Inflammatory macrophage (primary cell): ENCODE measurements at places on chromosomes 2 and 18.
A peak's percentile ranks its signal among the peaks of the same experiment; 100 is the strongest.

- DNase-seq: no peak
These were observed 653.6 kb upstream of the CNTNAP5 start for GRCh38 chr2:123371535-123371934.

GRCh38 chr2:239790721-239791120, 234.4 kb downstream of the NDUFA10 start:
- peak; percentile 69 for DNase-seq

DNA sequence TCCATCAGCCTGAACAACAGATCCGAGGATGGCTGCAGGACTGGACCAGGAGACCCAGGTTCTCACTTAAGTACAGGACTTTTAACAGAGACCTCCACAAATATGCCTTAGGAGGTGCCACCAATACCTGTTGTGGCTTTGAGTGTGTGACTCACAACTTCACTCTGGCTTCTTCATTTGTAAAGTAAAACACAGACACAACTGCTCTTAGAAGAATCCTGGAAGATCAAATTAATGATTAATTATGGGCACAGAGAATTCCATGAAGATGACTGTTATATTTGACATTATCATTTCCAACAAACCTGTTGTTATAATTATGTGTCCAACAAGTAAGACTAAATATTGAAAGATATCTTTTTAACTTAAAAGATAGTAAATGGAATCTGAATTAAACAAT, 481.4 kb upstream of the KLHL29 start:
- DNase-seq: no peak

DNA sequence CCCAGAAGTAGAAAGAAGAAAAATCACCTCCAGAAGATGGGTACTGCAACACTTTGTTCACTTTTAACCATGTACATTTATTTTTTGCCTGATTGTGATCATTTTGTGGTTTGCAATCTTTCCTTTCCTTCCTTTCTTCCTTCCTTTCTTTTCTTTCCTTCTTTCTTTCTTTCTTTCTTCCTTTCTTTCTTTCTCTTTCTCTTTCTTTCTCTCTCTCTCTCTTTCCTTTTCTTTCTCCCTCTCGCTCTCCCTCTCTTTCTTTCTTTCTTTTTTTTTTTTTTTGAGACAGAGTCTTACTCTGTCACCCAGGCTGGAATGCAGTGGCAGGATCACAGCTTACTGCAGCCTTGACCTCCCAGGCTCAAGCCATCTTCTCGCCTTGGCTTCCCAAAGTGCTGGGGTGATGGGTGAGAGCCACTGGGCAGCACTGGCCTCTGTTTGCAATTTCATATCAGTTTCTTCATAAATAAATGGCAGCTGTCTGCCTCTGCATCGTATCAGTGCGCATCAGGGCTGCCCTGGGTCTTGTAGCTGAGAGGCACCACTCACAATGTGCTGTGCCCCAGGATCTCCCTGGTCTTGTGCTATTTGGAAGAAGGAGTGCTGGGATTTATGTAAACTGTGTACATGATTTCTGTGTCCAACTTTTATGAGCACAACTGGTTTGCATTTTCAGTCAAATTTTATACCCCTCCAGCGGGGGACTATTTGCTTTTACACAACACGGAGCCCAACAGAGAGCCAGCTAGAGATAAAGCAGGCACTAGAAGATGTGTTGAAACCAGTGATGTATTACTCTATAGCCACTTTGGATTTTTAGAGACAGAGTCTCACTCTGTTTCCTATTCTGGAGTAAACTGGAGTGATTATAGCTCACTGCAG, 6.9 kb upstream of the LIMS2 start:
- DNase-seq: no peak

DNA sequence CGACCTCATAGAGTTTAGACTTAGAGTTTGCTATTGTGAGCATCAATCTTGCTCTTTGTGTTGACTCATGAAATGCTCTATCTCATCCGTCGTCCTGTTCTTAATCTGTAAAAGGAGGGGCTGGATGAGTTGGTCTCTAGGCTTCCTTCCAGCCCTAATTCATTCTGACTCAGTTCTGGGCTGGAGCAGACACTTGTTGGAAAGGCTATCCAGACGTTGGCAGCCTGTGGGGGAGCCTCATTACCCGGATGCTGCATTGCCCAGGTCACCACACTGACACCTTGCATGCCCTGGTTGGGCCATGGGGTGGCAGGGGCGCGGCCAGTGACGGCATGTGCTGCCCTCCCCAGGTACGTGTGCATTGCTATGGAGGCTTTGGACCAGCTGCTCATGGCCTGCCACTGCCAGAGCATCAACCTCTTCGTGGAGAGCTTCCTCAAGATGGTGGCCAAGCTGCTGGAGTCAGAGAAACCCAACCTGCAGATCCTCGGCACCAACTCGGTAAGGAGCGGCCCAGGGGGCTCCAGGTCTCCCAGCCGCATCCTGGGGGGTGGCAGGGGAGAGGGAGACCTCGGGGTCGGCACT, 61.5 kb downstream of the EFR3B start:
- DNase-seq: no peak

- no peak for DNase-seq
These were observed 29.1 kb downstream of the DYM start for GRCh38 chr18:49431165-49431962.

- DNase-seq: no peak
These were observed 663.3 kb upstream of the ZNF804A start for GRCh38 chr2:183935005-183935404.

DNA sequence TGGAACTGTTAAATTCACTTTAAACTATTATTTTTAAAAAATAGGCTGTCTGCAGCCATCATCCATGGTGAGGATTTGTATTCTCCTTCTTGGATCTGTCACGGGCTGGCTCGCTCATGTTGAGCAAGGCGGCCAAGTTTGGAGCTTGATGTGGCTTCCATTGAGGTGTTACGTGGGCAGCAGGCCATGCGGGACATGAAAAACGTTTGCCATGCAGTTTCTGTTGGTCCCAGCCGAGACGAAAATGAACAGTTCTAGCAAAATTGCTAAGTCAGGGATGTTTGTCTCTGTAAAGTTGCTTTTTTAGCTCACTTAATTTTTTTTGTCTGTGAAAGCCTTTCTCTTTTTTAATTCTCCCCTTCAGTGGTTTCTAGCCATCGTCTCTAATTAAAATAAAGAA, 70.2 kb upstream of the MGAT5 start:
- no peak for DNase-seq

GRCh38 chr2:204539019-204539385, 6.3 kb upstream of the PARD3B start:
- DNase-seq: no peak

- no peak for DNase-seq
These were observed 381.0 kb upstream of the ID2 start for GRCh38 chr2:8300905-8301304.

- DNase-seq: no peak
These were observed 451.0 kb downstream of the MEIS1 start for GRCh38 chr2:66885775-66886383.

GRCh38 chr2:31319406-31320175, 85.6 kb downstream of the EHD3 start:
- peak; percentile 98 for DNase-seq

DNA sequence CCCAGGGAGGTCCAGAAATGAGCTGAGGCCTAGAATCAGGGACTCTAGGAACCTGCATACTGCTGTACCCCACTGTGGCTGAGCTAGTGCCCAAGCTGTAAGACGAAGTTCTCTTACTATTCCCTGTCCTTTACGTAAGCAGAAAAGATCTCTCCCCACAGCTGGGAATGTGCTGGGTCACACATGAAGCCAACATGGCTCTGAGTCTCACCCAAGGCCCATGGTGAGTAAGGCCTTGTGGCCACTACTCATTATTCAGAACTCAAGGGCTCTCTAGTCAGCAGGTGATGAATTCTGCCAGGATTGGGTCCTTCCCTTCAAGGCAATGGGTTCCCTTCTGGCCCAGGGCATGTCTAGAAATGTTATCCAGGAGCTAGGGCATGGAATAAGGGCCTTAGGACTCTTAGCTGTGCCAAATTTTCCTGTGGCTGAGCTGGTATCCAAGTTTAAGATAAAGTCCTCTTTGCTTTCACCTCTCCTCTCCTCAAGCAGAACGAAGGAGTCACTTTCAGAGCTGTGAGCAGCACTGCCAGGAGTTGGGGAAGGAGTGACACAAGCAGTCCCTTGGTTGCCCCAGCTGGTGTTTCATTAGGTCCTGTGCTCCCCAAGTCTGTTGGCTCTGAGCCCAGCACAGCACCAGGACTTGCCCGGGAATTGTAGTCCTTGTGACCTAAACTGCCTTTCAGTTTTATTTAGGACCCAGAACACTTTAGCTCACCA, 707.6 kb downstream of the SLC4A3 start:
- no peak for DNase-seq

- no peak for DNase-seq
These were observed 44.5 kb downstream of the TWSG1 start for GRCh38 chr18:9379118-9379517.

DNA sequence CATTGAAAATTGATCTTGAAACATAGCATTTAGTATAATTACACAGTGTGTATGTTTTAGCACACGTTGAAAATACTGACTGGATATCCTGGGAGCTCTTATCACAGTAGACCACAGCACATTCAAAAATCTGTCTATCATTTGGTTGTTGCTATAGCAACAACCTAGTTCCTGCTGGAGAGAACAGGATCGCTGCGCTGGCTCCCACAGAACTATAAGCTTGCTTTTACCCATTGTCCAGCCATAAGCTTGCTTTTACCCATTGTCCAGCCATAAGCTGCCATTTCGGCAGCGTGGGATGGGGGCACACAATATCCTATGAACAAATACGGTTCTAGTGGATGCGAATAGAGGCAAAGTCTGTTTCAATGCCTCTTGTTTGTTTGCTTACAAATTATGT, 70.4 kb upstream of the ST6GAL2 start:
- no peak for DNase-seq

DNA sequence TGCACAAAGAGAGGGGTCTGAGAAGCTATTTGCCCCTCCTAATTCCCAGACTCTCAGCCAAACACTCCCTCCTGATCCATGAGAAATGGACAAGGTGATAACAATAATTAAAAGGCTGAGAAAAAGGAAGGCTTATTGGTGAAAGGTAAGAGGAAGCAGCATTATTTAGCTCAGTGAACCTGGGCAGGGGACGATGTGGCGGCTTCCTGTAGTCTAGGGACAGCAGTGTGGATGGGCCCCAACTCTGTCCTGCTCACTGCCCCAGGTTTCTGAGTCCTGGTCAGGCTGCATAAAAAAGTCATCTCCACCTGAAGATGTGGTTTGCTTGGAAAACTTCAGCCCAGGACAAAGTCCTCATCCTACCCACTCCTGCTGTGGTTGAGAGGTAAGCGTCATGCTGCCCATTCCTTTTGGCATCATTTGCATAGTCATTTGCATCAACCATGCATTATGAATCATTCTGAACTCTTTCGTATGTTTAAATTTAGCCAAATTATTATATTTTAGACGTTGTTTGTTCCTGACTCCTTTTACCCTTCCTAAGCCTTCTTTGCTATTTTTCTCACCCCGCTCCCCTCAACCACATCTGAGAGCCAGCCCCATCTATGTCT, 126.8 kb downstream of the CLIP4 start:
- no peak for DNase-seq

- peak; percentile 65 for DNase-seq
These were observed 41.5 kb downstream of the MARCHF7 start for GRCh38 chr2:159753797-159754196.

DNA sequence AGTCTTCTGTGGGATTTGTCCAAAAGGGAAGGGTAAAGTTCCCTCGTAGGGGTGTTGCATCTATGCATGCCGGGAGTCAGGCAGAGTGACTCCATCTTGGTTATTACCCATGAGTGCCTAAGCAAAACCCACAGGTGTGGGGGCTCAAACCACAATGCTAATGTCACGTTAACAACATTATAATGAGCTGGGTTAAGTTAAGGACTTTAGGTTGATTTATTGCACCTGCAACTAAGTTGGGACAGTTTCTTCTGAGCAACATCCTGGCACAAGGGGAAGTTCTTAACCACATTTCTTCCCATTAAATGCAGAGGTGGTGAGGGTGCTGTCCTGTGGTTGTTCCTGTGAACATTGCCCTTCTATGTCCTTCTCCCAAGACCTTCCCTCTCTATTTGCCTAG, 1596.8 kb upstream of the SLC39A10 start:
- DNase-seq: no peak

- peak; percentile 43 for DNase-seq
These were observed at the start of gene CDCA7 for GRCh38 chr2:173354582-173355131. TSS of gene CDCA7 (plus strand) at chr2:173354872. CDS start at chr2:173354964, 92 bp downstream.

DNA sequence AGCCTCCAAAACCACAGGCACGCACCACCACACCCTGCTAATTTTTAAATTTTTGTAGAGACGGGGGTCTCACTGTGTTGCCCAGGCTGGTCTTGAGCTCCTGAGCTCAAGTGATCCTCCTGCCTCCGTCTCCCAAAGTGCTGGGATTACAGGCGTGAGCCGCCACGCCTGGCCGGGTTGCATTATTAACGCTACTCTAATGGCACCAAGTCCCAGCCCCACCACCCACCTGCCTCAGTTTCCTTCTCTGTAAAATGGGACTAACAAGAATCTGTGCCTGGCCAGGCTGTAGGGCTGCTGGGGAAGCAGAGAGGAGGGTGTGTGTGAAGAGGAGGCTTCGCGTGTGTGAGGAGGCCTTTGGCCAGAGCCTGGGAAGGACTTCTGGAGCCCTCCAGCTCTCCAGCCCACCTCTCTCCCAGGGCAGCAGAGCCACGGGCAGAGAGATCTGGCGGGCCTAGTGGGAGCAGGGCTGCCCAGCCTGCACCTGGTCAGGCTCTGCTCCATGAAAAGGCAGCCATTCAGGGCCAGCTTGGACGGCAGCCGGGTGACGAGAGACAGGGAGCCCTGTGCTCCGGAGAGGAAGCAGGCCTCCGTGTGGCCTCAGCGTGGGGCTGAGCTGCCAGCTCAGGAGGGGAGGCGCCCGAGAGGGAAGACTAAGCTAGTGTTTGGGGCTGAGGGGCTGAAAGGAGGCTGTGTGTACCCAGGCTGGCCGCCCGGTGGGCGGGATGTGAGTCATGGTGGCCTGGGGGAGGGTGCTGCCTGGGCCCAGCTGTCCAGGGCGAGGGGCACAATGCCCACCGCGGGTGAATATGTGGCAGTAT, 7.4 kb upstream of the B3GNT7 start:
- DNase-seq: peak; percentile 68

GRCh38 chr2:7738596-7738995, 821.4 kb downstream of the RNF144A start:
- DNase-seq: no peak

- no peak for DNase-seq
These were observed 201.8 kb upstream of the KLHL14 start for GRCh38 chr18:32974421-32975162.

DNA sequence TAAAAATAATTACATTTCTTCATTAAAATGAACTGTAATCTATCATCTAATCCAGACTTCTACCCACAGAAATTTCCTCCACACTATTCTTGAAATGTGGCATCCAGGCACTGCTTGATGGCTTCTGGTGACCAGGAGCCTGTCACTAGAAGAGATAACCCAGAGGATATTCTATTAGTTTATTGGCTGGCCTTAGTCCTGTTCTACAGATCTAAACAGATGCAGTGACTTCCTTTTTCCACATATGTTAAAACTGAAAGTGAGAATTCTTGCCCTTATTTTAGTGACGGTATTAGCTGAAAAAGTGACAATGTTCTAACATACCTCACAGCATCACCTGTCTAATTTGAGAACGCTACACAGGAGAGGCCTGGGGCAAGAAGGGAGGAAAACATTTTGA, 775.4 kb downstream of the TSN start:
- DNase-seq: no peak

DNA sequence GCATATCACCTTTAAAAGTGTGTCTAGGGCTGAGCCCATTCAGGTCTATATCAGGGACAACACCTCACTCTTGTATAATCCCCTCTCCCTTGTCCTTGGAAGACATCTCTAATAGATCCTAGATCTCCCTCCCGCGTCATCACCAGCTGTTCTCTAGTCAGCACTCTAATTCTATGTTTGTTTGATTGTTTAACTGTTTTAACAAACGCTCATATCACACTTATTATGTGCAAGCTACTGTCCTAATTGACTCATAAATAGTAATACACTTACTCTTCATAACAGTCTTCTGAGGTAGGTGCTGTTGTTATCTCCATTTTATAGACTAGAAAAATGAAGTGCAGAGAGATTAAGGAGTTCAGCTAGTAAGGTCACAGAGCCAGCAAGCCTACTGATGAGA, 1.6 kb upstream of the ERMN start:
- no peak for DNase-seq
